ENCODE measurements at places on chromosomes 16 and 17.
A peak's percentile ranks its signal among the peaks of the same experiment; 100 is the strongest.

DNA sequence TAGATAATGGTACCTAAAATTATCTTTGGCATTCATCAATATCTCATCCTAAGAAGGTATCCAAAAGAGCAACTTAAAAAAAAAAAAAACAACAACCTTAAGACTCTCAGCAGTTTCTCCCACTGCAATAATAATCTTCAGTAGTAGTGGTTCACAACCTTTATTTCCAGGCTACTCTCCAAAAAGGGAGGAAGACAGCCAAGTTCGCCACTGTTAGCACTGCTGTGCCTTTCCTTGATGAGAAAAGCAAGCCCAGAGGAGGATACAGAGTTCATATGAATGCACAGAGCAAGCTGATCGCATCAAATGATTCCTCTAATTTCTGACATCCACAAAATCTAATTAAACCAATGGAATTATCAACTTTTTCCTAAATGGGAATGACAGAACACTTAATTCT, 199.4 kb downstream of the AATF start:
- no peak overlapping the region for H3K27ac ChIP-seq
- H3K36me3 ChIP-seq = no peaks in the 10 kb centered on the region
- H3K4me1 ChIP-seq = no peaks in the 10 kb centered on the region

DNA sequence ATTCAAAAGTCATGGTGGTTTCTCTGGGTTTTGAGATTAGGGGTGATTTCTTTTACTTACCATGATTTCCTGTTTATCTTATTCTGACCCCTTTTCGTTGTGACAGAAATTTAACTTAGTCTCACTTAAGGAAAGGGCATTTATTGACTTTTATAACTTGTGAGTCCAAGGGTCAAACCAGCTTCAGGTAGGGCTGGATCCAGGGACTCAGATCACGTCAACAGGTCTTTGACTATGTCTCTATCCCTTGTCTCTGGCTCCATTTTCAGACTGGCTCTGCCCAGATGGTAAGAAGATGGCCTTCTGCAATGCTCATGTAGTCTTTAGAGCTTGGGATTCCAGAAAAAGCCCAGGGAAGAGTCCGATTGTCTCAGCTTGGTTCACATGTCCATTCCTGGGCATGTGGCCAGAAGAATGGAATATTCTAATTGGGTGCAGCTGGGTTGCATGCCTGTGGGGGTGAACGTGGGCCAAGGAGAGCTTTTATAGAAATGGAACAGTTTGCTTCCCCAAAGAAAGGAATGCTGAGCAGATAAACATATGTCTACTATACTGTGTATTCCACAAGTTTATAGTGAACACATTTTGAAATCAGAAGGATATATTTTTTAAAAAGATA, 13.4 kb downstream of the USP43 start:
- H3K4me3 ChIP-seq = no peak overlapping the region
- no peaks in the 10 kb centered on the region for H3K27me3 ChIP-seq
- no peaks in the 10 kb centered on the region for H3K4me1 ChIP-seq
- H3K36me3 ChIP-seq = no peaks in the 10 kb centered on the region
- H3K27ac ChIP-seq = no peak overlapping the region

- peaks cover 2% of the 10 kb centered on the region for H3K36me3 ChIP-seq
- H3K4me1 ChIP-seq = peaks cover 46% of the 10 kb centered on the region
- H3K27me3 ChIP-seq = no peaks in the 10 kb centered on the region
- DNase-seq = peak; percentile 88
- peak overlapping the region; percentile 47 for H3K4me3 ChIP-seq
- peak overlapping the region; percentile 57 for H3K27ac ChIP-seq
Measured at GRCh38 chr16:66603537-66604375, 748 bp upstream of the CMTM3 start.

DNA sequence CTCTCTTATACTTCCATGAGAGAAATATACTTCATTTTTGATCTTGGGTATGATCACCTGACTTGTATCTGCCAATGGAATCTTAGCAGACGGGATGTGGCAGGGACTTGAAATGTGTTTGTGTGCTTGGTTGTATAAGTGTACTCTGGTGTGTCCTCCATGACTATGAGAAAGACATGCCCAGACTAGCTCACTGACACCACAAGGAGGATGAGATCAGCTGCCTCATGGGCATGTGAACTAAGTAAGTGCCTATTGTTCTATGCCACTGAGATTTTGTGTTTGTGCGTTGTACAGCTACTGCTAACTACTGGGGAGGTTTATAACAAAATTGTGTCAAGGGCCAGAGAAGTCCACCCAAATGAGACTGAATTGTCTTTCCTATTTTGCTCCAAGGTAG, 402.2 kb upstream of the SALL1 start:
- H3K27ac ChIP-seq = no peak overlapping the region
- no peaks in the 10 kb centered on the region for H3K4me1 ChIP-seq
- no peak for DNase-seq

DNA sequence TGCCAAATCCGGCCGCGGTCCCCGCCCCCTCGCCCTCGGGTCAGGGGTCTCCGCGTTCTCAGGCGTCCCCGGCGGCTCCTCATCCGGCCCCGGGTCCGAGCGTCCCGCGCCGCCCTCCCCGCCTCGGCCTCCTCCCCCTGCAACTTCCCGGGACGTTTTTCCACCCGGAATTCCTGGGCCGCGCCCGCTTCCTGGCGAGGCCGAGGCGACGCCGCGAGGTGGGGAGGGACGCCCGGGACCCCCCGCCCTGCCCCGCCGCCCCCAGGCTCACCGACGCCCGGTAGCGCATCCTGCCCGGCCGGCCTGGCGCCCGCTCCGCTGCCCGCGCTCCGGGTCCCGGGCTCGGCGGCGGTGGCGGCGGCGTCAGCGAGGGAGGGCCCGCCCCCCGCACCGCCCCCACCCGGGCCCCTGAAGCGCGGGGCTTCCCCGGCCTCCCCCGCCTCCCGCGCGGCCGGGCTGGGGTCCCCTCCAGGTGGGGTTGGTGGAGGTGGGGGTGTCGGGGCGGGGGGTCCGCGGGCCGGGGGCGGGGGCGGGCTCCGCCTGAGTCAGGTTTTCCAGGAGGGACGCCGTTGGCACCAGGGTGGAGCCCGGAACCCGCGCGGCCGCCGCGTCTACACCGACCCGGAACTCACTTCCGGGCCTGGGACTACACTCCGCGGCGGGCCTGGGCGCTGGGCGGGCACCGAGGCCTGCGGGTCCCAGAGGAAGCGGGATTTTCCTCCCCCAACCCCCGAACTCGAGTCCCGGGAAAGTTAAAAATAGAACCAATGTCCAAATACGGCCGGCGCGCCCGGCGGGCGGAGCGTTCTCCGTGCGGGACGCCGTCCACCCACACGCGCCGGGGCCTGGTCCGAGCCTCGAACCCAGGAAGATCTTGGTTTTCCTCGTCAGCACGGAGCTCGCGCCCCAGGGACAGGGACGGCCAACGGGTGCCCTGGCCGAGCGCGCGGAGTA, 6.8 kb downstream of the MYO1C start:
- peak overlapping the region; percentile 72 for H3K27ac ChIP-seq
- peaks cover 38% of the 10 kb centered on the region for H3K4me1 ChIP-seq
- H3K36me3 ChIP-seq = peaks cover 3% of the 10 kb centered on the region
- DNase-seq = peak; percentile 83
- peak overlapping the region; percentile 19 for H3K4me3 ChIP-seq
- H3K27me3 ChIP-seq = no peaks in the 10 kb centered on the region
